ENCODE measurements at places on chromosomes 2 and 18.
A peak's percentile ranks its signal among the peaks of the same experiment; 100 is the strongest.

GRCh38 chr2:202039278-202040078 is 5.8 kb downstream of the FZD7 start:
- DNase-seq = no peak

DNA sequence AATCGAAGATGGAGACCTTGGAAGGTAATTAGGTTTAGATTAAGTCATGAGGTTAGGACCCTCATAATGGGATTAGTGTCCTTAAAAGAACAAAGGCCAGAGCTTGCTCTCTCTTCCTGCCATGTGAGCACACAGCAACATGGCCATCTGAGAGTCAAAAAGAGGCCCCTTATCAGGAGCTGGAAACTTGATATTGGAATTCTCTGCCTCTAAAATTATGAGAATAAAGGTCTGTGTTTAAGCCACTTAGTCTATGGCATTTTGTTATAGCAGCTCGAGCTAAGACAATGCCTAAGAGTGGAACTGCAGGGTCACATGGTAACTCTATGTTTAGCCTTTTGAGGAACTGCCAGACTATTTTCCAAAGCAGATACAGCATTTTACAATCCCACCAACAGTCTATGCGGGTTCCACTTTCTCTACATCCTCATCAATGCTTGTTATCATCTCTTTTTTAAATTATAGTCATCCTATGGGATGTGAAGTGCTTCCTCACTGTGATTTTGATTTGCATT is 42.4 kb downstream of the THADA start:
- no peak for DNase-seq

GRCh38 chr2:55856936-55857335 is 66.6 kb downstream of the EFEMP1 start:
- DNase-seq = no peak

- no peak for DNase-seq
Observed at GRCh38 chr2:61950571-61951315, 45.3 kb downstream of the COMMD1 start.

GRCh38 chr2:66034467-66034866 is 400.5 kb upstream of the MEIS1 start:
- DNase-seq = no peak

- peak; percentile 76 for DNase-seq
Observed at GRCh38 chr2:111705711-111706336, 178.2 kb downstream of the ANAPC1 start.

DNA sequence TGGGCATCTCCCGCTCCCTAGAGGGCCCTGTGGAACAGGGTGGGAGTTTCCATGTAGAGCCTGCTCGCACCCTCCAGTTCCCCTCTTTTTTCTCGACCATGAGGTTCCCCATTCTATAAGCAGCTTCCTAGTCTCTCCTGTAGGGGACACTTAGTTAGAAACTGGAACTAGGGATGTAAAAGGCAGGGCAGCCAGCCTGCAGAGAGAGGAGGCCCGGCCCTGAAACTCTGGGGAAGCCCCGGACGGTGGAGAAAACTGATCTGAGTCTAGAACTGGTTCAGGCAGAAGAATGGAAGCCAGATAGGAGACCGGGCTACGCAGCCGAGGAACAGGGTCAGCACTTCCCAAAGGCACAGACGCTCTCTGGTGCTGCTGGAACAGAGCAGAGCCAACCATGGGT is 51.6 kb upstream of the ATG16L1 start:
- DNase-seq = no peak

DNA sequence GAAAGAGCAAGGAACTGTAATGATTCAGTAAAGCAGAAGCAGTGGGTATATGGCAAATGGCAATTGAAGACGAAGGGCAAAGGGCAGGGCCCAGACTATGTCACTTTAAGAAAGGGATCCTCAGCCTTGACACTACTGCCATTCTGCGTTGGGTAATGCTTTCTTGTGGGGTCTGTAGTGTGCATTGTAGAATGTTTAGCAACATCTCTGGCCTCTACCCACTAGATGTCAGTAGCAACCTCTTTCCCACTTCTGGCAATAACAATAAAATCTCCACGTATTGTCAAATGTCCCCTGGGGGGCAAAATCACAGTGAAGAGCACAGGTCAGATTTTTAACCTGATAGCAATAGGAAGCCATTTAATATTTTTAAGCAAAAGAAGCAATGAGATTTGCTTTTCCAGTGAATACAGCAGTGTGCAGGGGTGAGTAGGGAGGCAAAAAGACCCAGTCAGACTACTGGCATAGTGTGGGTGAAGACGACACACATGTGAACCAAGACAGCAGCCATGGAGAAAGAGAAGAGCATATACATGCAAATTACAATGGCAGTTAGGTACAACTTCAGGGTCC is 209.5 kb downstream of the DYM start:
- DNase-seq = no peak

- DNase-seq = no peak
Observed at GRCh38 chr2:121049131-121049530, 235.9 kb downstream of the TFCP2L1 start.

DNA sequence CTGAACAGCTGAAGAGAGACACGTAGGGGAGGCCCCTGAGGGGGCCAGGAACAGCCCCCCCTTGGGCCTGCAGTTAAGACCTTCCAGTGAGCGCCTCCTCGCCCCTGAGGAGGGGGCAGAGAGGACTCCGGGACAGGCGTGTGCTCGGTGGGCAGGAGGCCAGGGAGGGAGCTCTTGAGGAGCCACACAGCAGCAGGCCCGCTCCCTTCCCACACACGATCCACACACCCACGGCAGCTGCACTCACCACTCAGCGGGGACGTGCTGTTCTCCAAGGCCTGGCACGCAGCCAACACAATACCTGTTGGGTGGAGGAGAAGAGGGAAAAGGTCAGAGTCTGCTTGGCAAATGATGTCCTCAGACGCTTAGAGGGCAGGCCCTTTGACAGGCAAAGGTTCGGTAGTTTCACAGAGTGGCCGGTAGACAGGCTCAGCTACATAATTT is 39.0 kb downstream of the TGFA start:
- no peak for DNase-seq

- no peak for DNase-seq
Observed at GRCh38 chr2:211349031-211349430, 792.6 kb downstream of the CPS1 start.

- DNase-seq = no peak
Observed at GRCh38 chr2:129059476-129059875, 740.8 kb upstream of the HS6ST1 start.

GRCh38 chr2:227848586-227848985 is 22.8 kb upstream of the DAW1 start:
- no peak for DNase-seq

DNA sequence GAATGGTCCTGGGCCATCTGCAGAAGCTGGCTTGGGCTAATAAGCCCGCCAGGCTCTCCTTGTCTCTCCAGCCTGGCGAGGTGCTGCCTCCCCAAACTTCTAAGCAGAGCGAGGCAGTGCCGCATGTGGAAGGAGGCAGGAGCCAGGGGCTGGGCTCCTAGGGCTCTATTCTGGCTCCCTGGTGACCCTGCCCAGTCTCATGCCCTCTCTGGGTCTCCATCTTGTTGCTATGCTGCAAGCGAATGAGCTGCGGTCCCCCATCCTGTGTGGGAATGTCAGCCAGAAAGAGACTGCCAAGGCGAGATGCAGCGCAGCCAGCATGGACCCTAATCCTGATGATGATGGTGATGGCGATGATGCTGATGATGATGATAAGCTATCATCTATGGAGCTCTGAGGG is 48.7 kb downstream of the TNS1 start:
- DNase-seq = no peak

DNA sequence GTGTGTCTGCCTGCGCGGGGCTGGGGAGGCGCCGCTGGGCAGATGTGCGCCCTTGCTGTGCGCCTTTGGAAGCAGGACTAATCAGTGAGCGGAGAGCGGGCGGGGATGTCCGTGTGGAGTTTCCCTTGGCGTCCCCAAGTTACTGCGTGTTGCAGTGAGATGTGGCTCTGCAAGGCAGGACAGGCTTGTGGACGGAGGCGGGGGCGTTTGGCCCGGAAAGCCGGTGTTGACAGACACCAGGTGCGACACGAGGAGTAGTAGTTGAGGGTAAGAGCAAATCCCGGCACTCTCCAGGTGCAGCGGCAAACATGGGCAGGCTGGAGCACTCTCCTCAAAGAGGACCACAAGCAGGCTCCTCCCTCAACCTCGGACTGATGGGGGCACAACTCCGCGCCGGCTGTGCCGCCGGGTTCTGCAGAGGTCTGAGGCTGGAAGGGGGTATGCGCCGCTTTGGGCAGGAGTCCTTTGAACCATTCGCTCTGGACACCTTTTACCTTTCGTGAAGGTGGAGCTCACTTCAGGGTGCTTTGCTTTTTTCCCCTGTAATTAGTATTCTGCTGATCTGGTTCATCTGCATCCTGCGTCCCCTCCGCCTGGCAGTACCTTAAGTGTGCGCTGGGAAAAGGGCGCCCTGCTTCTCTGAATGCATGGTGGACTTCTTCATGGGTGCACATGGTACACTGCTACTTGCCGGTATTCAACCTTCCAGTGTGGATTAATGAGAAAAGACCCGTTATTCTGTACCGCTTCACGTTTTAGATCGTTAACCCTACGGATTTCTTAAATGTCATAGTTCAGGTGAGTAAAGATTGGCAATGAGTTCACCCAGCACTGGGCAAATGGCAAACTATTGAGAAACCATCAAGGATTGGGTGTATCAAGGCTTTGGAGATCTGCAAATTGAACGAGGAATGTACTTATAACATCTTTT is 608 bp downstream of the CDH7 start:
- no peak for DNase-seq

GRCh38 chr2:98790221-98790620 is 59.3 kb upstream of the MGAT4A start:
- DNase-seq = no peak

DNA sequence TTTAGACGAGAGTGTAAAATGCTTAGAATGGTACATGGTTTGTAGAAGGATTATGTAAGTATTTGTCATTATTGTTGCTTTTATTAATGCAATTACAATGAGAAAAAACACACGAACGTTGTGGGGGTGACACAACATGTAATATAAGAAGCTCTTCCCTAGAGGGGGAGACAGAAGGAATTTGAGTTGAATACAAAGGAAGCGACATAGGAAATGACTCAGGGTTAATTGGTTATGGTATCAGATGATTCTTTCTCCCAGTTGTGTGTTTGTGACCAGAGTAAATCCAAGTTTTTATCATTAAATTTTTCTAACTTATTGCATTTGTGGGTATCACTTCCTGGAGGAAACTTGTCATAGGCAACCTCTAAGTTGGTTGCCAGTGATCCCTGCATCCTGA is 625.6 kb upstream of the CDH2 start:
- no peak for DNase-seq

DNA sequence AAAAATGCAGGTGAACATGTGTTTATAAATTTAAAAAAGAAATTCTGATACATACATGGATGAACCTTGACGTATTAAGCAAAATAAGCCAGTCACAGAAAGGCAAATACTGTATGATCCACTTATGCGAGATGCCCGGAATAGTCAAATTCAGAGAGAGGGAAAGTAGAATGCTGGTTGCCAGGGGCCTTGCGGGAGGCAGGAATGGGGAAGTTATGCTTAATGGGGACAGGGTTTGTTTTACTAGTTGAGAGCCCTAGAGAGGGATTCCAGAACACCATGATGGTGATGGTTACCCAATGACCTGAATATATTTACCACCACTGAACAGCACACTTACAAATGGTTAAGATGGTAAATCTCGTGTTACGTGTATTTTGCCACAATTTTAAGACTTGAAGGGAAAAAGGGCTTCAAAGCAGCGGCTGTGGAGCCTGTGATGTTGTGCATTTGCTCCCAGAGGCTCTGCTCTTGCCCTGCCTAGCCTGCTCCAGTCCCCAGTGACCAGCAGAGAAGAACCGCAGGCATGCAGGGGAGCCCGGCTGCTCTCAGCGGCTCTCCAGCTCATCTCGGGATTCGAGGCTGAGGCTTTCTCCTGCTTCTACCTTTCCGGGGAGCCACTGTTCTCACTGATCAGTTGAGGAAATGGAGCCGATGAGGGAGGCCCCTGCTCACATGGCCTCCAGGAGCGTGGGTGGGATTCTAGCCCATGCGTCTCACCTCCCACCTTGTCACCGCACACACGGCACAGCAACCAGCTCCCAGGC is 51.7 kb upstream of the TFCP2L1 start:
- DNase-seq = no peak

DNA sequence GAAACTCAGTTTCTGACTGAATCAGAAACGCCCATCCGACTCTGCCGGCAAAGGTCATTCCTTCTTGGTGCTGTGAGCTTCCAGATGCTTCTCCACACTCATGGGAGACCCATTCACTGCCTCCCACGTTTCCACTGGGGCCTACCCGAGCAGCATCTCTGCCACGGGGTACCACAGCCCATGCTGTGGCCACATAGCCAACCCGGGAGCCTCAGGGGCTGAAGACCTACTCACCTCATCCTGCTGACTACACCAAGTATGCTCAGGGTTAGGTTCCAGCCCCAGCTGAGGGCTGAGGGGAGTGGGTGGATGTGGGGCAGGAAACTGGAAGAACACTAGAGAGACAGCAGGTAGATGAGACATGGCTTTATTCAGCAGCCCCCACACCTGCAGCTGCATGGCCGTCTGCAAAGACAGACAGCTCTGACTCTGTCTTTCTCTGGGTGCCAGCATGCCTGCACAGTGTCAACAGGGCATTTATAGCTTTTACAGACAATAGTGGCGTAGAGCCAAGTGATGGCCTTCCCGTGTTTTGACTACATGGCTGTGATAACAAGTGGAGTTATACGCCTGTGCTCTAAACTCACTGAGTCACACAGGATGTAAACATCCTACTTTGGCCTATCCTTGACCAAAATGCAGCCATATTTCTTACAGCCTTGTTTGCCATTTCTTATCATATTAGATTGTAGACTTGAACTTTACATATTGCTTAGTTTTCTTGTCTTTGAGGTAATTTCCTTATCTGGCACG is 16.5 kb upstream of the KLHL23 start:
- DNase-seq = no peak

GRCh38 chr2:44680424-44680971 is 261.0 kb upstream of the SIX3 start:
- DNase-seq = no peak

- DNase-seq = no peak
Observed at GRCh38 chr2:70987386-70987785, 7.3 kb downstream of the TEX261 start.

GRCh38 chr18:12543697-12544096 is 114.2 kb downstream of the SPIRE1 start:
- no peak for DNase-seq

- DNase-seq = no peak
Observed at GRCh38 chr2:19320813-19321212, 37.6 kb downstream of the OSR1 start.

DNA sequence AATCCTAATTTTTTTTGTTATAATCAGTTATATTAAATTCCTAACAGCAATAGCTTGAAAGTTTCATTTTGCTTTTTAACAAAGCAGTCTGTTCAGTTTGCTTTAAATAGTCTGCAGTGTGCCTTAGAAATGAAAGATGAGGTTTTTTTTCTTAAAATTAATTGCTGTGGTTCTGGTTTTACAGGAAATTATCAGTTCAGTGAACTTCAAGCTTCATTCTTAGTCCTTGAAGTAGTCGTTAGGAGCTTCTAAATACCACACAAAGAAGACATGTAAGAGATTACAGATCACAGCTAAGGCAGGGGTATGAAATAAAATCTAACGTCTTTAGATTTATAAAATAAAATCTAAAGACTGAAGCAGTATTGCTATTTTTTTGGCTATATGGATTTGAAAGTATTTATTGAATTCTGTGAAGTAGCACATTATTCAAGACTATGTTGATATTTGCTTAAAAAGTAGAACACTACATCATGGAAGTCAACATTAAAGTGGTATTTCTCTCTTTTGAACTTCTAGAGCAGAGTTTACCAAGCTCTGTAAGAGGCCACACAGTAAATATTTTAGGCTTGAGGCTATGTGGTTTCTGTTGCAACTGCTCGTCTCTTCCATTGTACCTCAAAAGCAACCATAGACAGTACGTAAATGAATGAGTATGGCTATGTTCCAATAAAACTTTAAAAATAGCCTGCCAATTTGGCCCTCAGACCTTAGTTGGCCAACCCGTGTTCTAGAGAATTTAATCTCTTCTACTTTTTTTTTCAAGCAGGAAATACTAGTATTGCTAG is 81.5 kb upstream of the STON1 start:
- DNase-seq = peak; percentile 21
